CD8-positive, alpha-beta memory T cell (primary cell): ENCODE measurements at places on chromosomes 12 and 14. TPM values are rescaled to one million over a fixed set of nuclear protein-coding genes. Genes with fewer than 3 reads are reported as not detected.

CLEC1B gene
- total RNA-seq, result not detected

NFE2 gene
- not detected for total RNA-seq

TSPAN11 gene
- not detected for total RNA-seq

PDZRN4 gene
- total RNA-seq, result not detected

RIN3 gene
- total RNA-seq, result 46.0 TPM

SLC25A47 gene
- not detected for total RNA-seq

MANSC4 gene
- not detected for total RNA-seq

LMO3 gene
- not detected for total RNA-seq

FGF23 gene
- not detected for total RNA-seq

TSHR gene
- not detected for total RNA-seq

EML5 gene
- 3.2 TPM for total RNA-seq

TRIM9 gene
- total RNA-seq, result 0.85 TPM

SLC4A8 gene
- 2.2 TPM for total RNA-seq

XPOT gene
- total RNA-seq, result 136 TPM

SERPINA10 gene
- total RNA-seq, result not detected

INSM2 gene
- 0.07 TPM for total RNA-seq

ZC2HC1C gene
- 2.2 TPM for total RNA-seq

PTHLH gene
- total RNA-seq, result 0.44 TPM

SALL2 gene
- 2.0 TPM for total RNA-seq

SPTB gene
- total RNA-seq, result 0.15 TPM
